ENCODE measurements at places on chromosomes 7 and 10.

- no peak for DNase-seq
Measured at GRCh38 chr7:90719155-90719554, 123.0 kb downstream of the CDK14 start.

DNA sequence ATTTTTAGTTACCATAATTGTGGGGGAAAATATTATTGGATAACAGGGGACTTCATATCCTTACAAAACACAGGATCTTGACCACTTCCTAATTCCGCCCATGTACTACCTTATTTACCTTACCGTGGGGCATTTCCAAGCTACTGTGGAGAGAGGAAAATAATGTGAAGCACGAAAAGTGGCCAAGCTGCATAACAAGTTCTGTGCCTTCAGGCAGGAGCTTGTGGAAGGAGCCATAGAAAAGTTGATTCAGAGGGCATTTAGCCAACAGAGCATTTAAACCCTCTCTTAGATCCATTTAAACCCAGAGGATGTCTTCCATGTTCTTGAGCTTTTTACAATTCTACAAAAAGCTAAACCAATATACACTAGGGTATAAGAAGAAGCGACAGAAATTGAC, 41.6 kb downstream of the DNAJB9 start:
- no peak for DNase-seq

- no peak for DNase-seq
Measured at GRCh38 chr7:55087521-55087961, 68.7 kb downstream of the EGFR start.

GRCh38 chr7:88218429-88218745, 1.5 kb downstream of the SRI start:
- no peak for DNase-seq

DNA sequence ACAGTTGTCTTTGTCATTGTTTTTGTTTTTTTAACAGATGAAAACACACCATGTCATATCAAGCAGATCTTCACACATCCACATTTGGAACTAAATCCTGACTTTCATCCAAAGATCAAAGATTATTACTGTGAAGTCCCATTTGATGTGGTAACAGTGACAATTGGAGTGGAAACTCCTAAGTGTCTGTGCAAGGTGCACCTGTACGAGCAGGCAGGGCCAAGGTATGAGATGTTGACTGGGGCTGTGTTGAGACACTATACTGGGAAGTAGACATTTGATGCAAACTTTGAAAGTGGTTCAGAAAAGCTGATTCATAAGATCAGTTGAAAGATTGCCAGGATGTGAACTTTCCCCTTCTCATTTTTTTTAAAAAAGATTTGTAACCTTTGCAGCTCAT, 152.3 kb downstream of the CPED1 start:
- DNase-seq, result no peak

DNA sequence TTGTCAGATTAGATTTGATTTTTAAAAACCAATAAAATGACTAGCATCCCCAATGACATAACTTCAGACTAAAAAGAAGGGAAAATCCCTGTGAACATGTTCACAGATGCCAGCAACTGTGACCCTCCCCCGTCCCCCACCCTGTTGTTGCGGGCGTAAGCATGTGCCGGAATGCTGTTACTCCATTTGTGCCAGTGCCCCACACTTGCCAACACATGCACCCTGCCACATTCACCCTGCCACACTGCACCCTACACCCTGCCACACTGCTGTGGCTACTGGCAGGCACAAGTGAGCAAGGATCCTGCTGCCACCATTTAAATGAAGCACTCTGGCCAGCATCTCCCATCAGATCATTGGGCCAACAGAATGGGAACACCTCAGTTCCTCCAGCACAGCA, 540.2 kb downstream of the GRID1 start:
- DNase-seq, result no peak

DNA sequence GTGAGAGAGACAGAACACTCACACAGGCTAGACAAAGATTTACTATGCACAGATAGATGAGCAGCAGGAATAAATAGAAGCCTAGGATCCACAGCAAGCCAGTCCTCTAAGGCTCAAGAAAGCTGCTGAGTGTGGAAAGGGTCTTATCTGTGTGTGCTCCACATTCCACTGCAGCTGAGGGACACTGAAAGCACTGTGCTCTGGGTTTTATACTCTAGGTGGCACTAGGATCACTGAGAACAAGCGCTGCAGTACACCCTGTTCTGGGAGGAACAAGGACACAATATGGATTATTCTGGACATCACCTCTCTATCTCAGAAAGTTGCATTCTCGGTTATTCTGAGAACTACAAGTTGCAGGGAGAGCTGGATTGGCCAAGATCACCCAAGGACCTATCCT, 4.9 kb upstream of the KLHL7 start:
- no peak for DNase-seq

DNA sequence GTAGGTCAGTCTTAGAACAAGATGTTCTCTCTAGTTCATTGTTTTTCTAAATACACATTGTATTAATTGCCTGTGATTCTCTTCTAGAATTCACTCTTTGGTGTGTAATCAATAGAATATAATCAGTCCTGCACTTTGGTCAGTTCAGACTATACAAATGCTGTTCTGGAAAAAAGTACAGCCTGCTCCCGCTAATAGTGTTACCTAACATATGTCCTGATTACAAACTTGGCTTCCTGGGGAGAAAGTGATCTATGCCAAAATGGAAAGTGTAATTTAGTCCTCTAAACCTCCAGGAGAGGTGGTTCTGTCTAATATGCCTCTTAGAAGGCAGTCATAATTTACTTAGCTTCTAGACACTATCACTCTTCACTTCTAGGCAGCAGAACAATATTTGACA, 215.5 kb downstream of the SEMA3D start:
- peak; percentile 59 for DNase-seq

- DNase-seq, result peak; percentile 12
Measured at GRCh38 chr7:20444030-20444800, 113.5 kb downstream of the ITGB8 start.

DNA sequence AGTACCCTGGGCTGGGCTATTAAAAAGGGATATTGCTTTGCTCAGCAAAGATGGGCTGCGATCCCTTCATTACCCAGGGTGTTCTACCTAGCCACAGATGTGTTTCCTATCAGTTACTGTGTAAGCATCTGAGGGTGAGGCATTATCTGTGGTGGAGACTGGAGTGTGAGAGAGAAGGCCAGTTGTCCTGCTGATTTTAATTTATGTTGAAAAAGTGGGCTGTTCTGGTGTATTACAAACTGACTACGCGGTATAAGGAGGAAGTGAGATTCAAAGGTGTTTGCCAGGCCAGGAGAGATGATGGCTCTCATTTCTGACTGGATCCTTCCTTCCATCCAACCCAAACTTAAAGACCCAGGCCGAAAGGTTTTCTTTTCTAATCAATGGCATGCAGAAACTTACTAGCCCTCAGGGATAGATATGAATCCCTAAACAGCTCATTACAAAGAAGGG, 7.6 kb downstream of the TCF7L2 start:
- peak; percentile 28 for DNase-seq

DNA sequence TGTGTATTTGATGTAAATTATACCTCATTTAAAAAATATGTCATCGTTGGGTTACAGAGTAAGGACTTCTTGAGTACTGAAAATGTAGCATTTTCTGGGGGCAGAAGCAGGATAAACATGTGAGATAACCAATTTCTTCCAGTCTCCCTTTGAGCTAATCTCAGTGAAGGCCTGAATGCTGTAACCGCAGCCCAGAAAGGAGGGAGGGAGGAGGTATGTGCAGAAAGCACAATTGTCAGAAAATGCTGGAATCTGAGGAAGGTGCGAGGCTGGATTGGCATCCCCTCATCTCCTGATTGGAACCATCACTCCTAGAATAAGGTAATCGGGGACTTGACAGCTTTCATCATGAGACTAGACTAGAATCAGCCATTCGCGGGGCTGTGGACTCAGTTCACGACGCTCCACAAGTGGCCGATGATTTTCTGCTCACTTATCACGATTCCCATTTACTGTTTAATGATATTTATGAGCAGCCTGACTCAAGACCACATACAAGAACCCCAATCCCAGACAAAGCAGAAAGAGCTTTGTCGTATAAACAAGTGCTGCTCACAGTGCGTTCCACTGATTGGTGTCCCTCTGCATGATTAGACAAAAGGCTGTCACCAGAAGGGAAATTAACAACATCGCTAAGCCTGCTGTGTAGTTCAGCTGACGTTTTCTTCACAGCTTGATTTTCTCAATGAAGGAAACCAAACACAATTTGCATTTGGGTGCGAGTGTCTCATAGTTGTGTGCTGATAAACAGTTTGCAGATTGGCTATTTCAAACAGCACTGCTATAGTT, 93.2 kb downstream of the SVIL start:
- DNase-seq, result no peak

- no peak for DNase-seq
Measured at GRCh38 chr10:48657416-48657815, 27.3 kb upstream of the WDFY4 start.

GRCh38 chr10:117168729-117169128, 28.6 kb upstream of the KCNK18 start:
- DNase-seq, result no peak

GRCh38 chr7:67807826-67808225, 811.2 kb downstream of the TYW1 start:
- DNase-seq, result no peak

GRCh38 chr10:82628373-82628772, 753.4 kb downstream of the NRG3 start:
- no peak for DNase-seq

DNA sequence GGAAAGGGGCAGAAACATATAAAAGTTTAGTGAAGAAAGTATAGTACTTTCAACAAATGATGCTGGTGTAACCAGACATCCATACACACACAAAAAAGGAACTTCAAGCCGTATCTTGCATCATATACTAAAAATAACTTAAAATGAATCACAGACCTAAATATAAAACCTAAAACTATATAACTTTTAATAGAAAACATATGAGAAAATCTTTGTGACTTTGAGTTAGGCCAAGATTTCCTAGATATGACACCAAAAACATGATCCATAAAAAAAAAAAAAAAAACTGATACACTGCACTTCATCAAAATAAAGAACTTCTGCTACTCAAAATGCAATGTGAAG, 40.9 kb downstream of the NUDCD3 start:
- peak; percentile 16 for DNase-seq

- no peak for DNase-seq
Measured at GRCh38 chr10:17129741-17130140, at the start of gene CUBN. TSS of gene CUBN (minus strand) at chr10:17129811. CDS start at chr10:17129765, 46 bp downstream.

GRCh38 chr7:32574626-32575025, 79.3 kb downstream of the AVL9 start:
- DNase-seq, result no peak

- no peak for DNase-seq
Measured at GRCh38 chr7:2738766-2739549, 51.0 kb downstream of the AMZ1 start.

DNA sequence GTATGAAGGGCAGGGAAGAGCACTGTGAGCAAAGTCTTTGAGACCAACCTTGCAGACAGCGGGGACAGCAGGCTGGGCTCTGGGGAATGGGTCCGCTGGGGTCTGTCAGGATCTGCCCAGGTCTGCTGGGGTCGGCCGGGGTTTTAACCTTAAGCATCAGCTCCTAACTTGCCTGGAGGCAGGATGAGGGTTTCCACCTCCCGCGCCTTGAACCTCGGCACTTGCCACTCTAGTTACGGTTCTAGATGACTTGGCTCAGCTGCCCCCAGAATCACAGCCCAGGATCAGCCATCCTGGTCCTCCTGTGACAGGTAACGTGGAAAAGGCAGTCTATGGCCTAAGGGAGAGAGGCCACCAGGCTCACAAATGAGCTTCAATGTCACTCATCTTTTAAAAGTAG, 50.4 kb upstream of the CACUL1 start:
- no peak for DNase-seq

- DNase-seq, result peak; percentile 70
Measured at GRCh38 chr7:25216837-25217236, 11.4 kb downstream of the NPVF start.

GRCh38 chr10:52232561-52233350, 81.3 kb upstream of the DKK1 start:
- DNase-seq, result peak; percentile 52

DNA sequence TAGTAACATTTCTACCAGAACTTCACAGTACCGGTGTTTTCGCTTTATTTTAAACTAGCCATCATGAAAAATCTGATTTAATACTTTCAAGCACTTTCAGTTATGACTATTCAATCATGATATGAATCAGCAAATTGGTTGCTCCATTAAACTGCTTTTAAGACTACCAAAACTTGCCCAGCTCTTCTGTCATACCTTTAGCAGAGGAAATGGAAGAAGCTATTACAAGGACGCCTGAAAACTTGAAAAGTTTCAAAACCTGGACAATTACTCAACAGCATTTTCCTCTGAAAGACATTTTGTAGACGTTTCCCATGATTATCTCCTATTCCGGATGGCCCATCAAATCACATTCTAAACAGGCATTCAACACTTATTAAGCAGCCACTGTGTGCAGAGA, 2.0 kb downstream of the JAZF1 start:
- no peak for DNase-seq
